ENCODE measurements at places on chromosomes 11 and 22.

DNA sequence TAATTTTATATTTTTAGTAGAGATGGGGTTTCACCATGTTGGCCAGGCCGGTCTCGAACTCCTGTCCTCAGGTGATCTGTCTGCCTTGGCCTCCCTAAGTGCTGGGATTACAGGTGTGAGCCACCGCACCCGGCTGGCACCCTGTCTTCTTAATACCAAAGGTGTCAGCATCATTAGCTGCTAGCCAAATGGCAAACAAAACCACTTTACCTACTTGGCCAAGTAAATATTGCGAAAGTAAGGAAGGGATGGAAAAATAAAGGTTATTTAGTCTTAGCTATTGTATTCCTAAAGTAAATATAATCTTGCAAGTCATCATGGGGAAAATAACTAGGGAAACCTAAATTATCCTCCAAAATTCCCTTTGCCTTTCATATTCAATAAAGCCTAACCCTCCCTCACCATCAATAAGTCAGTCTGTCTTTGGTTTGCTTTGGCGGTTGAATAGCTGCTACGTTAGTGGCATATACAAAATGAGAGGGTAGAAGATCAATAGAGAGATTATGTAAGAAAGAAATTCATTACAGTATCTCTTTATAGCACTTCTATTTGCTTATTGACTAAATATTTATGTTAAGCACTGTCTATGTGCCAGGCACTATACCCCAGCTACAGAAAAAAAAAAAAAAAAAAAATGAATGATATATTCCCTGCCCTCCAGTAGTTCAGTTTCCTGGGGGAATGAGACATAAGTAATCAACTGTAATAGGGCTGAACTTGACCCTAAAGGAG lies 40.2 kb upstream of the CFAP300 start:
- DNase-seq: no peak

DNA sequence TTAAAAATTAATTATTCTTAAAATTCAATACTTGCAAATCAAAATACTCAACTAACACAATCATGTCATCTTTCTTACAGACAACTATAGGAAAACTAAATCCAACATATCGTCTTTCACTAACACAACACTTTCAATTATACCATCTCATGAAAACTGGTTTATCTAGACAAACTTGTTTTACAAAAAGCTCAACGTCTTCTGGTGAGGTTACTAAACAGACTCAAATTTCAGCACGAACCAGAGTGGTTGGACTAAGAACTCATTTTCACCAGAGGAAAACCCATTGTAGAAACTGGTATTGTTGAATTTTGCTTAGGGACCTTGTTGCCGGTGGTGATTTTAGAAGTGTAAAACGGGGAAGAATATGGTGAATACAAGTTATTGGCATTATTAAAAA lies 52.2 kb downstream of the NUP98 start:
- no peak for DNase-seq

GRCh38 chr22:44823396-44823795 lies 71.0 kb downstream of the ARHGAP8 start:
- DNase-seq: no peak

DNA sequence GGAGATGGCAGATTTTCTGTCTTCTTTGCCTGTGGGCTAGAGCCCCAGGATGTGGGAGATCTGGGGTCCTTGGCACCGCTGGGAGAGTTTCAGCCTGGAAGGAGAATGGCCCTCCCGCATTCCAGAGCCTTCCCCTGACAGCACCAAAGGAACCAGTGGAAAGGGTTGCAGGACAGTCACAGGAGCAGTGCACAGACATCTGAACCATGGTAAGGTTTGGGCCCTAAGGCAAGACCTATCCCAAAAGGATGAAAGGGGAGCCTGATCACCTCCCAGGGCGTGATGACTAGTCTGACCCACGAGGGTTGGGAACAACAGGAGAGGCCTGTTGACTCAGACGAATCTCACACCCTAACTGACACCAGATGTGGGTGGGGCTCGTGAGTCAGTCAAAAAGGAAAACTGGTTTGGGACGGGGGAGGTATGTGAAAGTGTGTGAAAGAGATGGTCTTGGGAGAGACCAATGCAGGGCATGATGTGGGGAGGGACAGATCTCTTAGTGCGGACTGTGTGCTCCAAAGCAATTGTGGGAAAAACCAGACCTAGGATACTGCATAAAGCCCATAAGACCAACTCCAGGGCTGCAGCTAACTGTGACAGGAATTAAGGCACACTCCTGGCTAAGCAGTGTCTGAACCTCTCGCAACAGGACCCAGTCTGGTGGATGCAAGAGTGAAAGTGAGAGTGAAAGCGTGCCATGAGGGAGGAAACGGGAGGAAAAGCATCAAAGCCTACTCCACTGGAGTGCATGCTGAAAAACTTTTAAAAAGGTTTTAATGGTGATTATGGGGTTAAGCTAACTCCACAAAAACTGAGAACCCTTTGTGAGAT lies 39.1 kb upstream of the GLYAT start:
- no peak for DNase-seq

GRCh38 chr22:35399114-35399677 lies 744 bp upstream of the MCM5 start:
- no peak for DNase-seq

Measured in stimulated activated CD8-positive, alpha-beta memory T cell treated with anti-CD3 and anti-CD28 coated beads, Interleukin-7, amount 100 ng/mL, for 1 hour (primary cell).